ENCODE measurements at places on chromosomes 11 and 22. TPM values are rescaled to one million over a fixed set of nuclear protein-coding genes. Genes with fewer than 3 reads are reported as not detected.

DNA sequence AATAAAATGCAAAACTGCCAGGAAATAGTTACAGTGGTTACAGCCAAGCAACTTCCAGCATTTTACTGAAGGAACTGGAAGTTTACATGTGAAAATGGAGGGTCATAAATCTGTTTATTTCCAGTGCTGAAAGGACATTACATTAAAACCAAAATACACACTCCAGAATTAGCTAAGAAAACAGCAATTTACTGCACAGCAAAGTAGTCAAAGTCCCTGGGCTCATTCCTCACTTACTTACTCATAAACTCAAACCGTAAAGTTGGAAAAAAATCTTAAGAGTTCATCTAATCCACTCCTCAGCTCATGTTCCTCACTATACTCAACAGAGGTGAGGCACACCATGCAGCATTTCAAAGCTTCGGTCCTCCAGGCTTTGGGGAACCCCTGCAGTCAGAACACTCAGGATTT, 17.4 kb downstream of the CTSC start:
- no peak for DNase-seq

- DNase-seq: no peak
Observed at GRCh38 chr22:34972191-34972897, 93.6 kb upstream of the ISX start.

GRCh38 chr11:134724779-134725140, 312.7 kb upstream of the B3GAT1 start:
- no peak for DNase-seq

GRCh38 chr22:43253839-43254238, 66.9 kb upstream of the TTLL12 start:
- DNase-seq: no peak

- peak; percentile 61 for DNase-seq
Observed at GRCh38 chr11:67006029-67006884, 16.7 kb upstream of the SYT12 start.

- no peak for DNase-seq
Observed at GRCh38 chr11:27716835-27717234, 16.6 kb upstream of the BDNF start.

DNA sequence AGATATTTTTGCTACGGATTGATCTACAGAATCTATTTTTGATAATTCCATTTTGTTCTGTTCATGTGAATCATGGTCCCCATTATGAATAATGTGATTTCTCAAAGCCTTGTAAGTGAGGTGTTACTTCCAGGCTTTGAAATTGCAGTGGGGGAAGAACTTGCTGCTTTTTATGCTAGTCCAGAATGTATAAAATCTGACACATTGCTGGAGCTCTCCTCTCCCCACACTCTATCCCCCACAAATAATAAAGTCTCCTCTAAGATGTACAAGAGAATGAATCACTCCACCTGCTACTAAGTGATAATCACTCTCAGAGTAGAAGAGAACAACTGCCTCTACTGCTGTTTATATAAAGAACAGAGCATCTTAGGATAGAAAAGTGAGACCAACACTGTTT, 5.9 kb upstream of the RAB6A start:
- DNase-seq: no peak

DNA sequence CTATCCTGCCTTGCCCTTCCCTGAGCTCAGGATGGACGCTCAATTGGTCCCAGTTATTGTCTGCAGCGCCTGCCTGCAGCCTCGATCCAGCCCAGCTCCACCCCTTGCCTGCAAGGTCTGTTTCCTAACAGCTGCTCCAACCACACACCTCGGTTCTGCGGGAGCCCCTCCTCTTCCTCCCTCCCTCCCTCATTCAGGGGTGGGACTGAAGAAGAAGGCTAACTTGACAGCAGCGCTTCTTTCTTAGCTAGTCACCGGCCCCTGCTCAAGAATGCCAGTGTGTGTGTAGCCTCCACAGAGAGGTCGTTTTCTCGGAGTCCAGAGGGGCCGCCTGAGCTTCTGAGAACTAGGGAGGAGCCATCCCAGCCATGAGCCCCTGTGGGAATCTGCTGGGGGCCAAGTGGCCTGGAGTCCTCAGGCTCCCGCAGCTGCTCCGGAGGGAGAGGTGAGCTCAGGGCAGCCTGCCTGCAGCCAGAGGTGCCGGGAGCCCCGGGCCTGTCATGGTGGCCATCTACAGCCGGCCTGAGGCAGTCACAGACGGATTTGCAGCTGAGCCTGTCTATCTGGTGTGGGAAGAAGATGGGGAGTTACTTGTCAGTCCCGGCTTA, 36.1 kb downstream of the LIMK2 start:
- DNase-seq: peak; percentile 85

DNA sequence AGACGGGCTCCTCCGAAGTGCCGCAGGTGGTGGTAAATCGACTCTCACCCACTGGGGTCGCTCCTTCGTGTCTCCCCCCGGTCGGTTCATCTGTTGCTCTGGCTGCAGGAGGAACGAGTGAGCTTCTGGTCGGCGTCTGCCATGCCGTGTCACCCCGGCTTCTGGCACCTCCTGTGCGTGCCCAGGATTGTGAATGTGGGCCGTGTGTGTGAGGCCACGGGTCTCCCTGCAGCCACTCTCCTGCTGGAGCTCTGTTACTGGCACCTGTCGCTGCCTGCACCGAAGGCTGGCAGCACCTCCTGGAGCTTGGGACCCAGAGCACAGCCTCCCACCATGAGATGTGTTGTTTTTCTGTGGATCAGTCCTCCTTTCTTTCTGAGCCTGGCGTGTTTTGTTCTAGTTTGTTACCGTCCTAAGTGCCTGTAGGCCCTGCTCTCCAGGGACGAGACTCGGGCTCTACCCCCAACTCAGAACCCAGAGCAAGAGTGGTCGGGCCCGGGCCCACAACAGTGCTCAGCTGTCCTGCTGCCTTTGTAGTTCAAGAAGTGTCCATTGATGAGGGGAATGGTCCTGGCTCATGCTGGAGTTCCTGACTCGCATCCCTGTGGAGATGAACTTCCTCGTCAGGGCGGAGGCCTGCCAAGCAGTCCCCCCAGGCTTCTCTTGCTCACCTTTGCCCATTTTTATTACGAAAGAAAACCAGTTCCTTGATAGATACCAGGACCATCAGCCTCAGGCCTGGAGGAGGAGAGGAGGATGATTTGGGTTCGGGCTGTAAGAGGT, 66.6 kb downstream of the MED15 start:
- no peak for DNase-seq

- no peak for DNase-seq
Observed at GRCh38 chr11:47394322-47395222, 13.8 kb upstream of the SLC39A13 start.

DNA sequence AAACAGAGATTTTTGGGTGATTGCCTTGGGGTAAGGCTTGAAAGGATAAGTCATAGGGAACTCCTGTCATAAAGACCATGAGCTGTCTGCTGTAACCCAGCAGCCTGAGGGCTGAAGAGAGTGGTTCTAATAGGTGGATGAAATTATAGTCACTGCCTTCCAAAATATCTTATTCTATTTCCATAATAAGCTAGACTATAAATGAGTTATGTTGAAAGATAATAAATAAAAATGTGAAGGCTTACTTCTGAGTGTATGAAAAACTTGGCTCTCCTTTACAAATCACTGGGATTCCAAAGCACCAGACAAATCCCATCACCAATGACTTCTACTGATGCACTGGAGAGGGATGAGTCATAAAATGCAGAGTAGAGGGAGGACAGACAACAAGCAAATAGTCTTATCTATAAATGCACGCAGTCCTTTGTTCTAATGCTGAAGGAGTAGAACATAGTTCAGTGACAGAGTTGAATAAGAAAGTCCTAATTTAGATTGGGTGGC, 775.0 kb upstream of the LRRC4C start:
- DNase-seq: no peak

DNA sequence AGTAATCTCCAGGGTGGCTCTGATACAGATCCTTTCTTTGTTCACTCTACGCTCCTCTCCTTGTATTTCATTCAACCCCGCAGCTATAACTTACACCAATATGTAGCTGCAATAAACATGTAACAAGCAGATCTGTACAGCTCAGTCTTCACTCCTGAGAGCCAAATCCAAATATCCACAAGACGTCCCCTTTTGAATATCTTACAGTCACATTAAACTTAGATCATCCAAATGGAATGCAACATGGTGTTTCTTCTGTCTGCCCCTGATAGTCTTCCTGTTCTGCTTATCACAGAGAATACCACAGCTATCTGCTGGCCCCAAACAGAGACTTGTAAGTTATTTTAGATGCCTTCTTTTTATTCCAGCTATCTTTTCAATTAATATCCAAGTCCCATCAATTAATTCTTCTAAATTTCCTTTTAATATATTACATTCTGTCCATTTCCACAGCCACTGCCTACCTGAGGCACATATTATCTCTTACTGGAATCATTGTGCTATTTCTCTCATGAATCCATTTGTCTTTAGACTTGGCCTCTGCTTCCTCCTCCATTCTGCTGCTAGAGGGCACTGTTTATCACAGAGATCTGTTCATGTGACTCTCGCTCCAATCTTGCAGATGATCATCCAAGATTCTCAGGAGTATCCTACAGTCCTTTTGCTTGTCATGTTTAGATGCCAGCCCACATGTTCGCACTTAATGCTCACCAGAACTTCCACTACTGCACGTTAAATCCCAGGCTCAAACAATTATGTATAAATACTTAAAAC, 908.6 kb downstream of the NTM start:
- DNase-seq: no peak

DNA sequence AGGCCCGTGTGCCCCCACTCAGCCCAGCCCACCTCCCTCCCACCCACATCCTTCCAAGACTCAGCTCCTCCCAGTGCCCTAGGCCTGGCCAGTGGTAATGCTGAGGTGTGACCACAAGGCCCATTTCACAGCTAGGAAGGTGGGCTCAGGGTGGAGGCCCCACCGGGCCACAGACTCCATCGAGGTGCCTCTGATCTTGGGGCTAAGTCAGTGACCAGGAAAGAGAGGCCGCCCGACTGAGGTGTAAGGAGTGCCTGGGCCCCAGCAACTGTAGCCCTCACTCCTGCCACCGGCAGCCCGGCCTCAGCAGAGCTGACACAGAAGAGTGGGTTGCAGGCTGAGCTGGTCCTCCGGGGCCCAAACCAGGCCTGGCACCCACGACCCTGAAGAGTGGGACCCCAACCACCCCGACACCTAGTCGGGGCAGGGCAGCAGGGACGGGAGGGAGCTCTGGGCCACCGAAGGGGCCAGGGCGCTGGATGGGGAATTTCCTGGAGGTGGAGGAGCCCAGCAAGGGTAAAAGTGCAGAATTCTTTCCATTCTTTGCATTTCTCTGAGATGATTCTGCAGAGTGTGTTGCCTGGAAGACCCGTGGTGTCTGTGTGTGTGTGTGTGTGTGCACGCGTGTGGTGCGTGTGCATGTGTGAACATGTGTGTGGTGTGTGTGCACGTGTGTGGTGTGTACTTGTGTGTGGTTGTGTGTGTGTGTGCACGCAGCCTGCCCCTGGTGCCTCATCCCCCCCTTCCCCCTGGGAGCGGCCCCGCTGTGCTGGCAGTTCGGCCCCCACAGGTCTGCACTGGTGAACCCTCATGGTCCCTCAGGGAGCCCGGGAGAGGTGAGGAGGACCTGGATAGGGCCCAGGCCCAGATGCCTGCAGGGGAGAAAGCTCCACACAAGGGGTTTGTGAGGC, 8.3 kb upstream of the PIM3 start:
- no peak for DNase-seq

GRCh38 chr11:128985880-128986279, 43.2 kb upstream of the TP53AIP1 start:
- DNase-seq: no peak

Gene SYCE3
- 2.1 TPM for polyA plus RNA-seq

Gene APOA1
- not detected for polyA plus RNA-seq

Gene PAMR1
- polyA plus RNA-seq: 0.42 TPM

Gene CELSR1
- 1.8 TPM for polyA plus RNA-seq

Gene GAS2
- polyA plus RNA-seq: 0.72 TPM

Gene DRG1
- polyA plus RNA-seq: 56.3 TPM

Measured in SK-N-SH (cell line).